ENCODE measurements at places on chromosomes 3 and 15.

- DNase-seq: no peak
Measured at GRCh38 chr3:170585937-170586310, at the start of gene SLC7A14. Gene SLC7A14, minus strand, starts transcription at chr3:170586075. Its CDS starts 59,139 bp downstream, at chr3:170526936.

DNA sequence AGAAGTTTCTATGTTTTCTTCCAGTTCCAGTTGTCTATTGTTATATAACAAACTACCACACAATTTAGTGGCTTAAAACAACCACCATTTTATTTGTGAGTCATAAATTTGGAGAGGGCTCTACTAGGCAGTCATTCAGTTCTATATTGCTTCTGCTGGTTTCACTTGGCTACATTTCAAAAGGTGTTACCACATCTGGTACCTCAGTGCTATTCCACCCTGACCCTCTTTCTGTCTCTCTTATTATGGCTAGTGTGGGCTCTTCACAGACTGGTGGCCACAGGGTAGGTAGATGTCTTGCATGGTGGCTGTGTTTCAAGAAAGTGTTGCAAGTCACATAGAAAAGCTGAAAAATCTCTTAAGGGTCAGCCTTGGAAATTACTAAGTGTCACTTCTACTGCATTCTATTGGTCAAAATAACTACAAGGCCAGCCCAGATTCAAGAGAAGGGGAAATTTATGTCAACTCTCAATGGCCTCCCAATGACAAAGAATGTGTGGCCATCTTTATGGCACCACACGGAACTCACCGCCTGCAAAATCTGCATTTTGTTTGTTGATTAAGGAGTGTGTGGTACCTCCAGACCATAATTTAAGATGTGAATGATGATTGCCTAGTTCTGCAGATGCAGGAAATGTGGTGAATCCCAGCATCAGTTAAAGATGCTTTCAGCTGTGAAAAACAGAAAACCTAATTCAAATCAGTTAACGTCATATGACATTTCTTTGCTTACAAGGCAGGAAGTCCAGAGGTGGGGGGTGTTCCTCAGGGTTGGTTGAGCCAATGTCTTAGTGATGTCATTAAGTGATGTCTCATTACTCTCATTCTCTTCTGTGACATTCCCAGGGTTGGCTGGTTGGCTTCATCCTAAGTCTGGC lies 105.8 kb upstream of the RASGRP1 start:
- DNase-seq: no peak

DNA sequence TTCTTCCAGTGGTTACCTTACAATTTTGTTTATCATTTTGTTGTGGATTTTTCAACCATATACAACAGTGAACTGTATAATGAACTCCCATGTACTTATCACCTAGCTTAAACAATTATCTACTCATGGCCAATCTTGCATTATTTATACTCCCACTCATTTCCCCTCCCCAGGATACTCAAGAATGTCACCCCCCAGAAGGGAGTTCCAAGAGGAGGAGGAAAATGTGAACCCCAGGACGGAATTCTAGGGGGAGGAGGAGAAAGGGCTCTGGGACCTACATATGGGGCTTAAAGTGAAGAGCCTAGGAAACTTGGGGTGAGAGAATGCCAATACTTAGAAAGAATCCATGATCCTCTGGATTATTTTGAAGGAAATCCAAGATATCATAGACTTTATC lies 59.3 kb downstream of the TSC22D2 start:
- no peak for DNase-seq

GRCh38 chr3:49724586-49724985 lies 835 bp upstream of the GMPPB start:
- DNase-seq: no peak

DNA sequence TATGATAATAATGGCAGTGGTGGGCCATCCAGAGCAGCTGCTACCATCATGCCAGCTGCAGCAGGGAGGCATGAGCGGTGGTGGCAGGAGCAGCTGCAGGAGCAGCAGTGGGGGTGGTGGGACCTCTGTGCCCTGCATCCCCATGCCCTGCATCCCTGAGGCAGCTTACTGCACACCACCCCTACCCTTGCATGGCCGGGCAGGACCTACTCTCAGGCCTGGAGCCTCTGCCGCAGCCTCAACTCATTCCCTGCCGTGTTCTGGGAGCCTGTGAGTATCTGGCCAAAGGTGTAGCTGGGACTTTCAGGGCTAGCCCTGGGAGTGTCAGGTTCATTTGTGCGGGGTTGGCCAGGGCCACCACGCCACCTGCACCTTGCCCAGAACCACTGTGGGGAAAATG lies 3.3 kb upstream of the XCR1 start:
- DNase-seq: no peak
